ENCODE measurements at places on chromosomes 11 and 22.

DNA sequence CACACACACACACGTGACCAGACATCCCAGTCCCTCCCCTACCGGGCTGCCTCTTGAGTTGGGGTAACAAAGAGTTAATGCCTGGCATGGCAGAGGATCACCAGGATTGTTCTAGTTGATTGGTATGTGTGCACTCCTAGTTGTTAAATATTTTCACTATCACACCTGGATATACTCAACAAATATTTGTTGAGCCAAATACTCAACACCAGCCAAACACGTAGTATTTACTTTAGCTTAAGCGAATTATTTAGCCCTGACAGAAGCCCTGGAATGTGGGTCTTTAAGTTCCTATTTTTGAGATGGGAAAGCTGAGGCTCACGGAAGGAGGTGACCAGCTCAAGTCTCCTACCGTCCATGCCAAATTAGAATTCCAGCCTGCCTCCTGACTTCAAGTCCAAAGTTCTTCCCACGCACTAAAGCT lies 10.5 kb downstream of the CD3E start:
- DNase-seq, result no peak

DNA sequence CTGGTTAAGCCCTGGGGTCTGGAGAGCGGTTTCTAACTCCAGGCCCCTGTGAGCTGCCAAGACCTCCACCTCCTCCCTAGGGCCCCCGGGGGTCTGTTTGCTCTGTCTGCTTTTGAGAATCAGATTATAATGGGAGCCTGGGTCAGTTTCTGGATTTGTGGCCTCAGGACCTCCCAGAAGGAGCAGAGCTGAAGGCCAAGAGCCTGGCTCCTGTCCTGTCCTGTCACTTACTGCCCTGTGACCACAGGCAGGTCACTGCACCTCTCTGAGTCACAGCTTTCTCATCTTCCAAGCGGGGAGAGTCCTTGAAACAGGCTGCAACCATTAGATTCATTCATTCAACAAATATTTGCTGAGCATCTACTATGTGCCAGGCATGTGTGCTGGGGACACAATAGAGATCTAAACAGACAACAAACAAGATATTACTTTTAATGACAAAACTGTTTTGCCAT lies 87.3 kb upstream of the FGF3 start:
- no peak for DNase-seq

DNA sequence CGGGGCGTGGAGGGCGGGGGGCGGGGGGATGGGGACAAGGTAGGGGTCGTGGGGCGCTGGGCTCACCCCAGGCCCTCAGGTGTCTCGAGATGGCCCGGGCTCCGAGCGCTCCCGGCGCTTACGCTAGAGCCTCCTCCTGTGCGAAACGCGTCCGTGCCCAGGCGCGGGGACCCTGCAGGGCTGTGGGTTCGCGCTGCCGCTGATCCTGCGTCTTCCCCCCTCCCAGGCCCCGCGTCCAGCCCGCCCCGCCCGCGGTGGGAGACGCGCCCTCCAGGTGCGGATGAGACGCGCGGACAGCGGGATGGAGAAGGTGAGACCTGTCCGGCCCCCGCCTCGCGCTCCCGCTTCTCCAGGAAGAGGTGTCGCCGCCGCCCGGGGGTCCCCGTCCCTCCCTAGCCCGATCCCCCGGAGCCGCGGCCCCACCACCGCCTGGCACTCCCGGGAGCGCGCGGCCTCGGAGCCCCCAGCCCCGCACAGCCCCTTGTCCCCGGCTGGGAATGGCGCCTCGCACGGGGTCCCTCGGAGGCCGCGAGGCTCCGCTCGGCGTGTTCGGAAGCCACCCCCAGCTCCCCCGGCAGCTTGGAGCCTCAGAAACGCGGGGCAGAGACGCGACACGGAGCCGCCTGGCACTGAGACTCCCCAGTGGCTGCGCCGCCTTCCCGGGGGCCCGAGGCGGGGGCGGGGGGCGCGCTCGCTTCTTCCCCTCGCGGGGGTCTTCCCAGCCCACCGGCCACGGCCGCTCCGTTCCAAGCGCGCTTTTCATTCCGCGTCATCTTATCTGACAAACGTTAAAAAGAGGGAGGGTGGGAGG lies 27.6 kb upstream of the TOLLIP start:
- peak; percentile 37 for DNase-seq

- DNase-seq, result no peak
These were observed 5.2 kb downstream of the KCNJ4 start for GRCh38 chr22:38449776-38450175.

GRCh38 chr11:38543311-38543710 lies 1945.3 kb upstream of the RAG2 start:
- DNase-seq, result no peak

- DNase-seq, result no peak
These were observed 741.5 kb downstream of the BRD1 start for GRCh38 chr22:49086181-49086580.
